ENCODE measurements at places on chromosomes 12 and 14.

DNA sequence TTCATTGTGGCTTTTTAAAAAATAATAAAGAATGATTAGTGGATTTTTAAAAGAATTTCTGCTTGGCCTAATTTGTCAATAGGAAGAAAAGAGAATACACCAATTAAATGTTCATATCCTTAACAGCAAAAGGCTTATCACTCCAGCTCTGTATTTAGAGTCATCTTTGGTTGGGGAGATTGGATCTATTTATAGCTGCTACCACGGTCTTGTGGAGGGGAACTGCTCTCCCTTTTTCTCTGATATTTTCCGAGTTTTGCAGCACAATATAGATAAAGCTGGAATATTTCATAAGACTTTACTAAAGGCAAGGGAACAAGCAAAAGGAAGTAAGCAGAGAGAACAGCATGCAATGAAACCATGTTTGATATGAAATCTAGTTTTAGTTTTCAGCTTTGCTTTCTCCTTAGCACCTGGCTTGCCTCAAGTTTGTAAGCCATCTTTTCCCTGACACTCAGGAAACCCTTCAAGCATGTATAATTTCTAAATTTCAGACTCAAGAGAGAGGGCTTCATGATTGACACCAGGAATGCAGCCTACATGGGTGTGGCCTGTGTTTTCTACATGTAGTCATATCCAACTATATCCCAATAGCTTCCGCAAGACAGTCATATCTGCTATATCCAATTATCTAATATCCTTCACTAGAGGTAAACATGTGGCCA, 35.2 kb downstream of the BRMS1L start:
- DNase-seq, result no peak

GRCh38 chr12:49671031-49671765, 36.0 kb downstream of the FMNL3 start:
- DNase-seq, result no peak

- no peak for DNase-seq
Measured at GRCh38 chr14:81206115-81206514, 14.6 kb downstream of the GTF2A1 start.

GRCh38 chr14:21219120-21219519, 50.1 kb downstream of the HNRNPC start:
- DNase-seq, result no peak

DNA sequence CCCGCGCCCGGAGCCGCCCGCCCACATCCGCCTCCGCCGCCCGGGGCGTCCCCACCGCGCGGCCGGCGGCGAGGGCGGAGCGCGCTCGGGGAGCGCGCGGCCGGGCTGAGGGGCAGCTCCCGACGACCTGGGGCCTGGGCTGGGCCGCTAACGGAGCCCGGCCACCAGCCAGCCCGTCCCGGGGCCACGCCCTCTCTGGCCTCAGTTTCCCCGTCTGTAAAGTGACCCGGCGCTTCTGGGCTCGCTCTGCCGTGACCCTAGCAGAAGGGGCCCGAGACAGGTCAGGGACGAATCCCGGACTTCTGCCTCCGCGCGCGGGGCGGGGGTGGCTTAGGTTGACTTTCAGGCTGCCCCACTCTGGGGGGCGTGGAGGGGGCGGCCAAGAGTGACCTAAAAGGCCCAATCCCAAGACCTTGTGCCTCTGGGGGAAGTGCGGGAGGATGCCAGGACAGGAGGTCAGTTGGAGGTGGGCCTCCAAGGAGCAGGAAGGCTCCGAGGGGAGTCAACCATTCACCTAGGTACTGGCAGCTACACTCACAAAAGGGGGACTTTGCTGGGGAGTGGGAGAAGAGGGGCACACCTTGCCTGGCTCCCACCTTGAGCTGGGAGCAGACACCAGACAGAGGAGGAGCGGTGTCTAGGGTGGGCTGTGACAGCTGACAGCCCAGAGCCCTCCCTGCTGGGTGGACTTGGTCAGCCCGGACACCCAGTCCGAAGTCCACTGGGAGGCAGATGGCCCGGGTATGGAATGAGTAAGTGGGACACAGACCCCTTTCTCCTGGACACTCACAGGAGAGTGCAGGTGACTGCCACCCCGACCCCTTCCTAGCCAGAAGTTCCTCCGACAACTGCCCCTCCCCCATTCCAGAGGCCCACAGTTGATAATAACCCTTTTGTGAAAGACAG, 486 bp upstream of the AKT1 start:
- no peak for DNase-seq

- no peak for DNase-seq
Measured at GRCh38 chr14:55336162-55336561, 64.9 kb downstream of the FBXO34 start.

DNA sequence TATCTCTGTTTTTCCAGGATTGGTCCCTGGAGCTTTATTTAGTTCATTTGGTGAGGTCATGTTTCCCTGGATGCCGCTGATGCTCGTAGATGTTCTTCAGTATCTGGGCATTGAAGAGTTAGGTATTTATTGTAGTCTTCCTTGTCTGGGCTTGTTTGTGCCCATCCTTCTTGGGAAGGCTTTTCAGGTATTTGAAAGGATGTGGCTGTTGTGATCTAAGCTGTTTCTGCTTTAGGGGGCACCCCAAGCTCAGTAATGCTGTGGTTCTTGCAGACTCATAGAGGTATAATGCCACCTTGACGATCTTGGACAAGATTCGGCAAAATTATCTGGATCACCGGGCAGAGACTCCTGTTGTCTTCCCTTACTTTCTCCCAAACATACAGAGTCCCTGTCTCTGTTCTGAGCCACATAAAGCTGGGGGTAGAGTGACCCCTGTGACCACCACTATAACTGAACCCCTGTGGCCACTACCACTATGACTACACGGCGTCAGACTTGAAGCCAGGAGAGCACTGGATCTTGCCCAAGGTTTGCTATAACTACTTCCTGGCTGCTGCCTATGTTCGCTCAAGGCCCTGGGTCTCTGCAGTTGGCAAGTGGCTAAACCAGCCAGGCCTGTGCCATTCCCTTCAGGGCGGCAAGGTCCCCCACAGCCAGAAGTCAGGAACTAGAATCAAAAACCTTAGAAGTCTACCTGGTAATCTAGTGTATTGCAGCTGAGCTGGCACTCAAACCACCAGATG, 40.9 kb downstream of the FGD4 start:
- DNase-seq, result no peak

DNA sequence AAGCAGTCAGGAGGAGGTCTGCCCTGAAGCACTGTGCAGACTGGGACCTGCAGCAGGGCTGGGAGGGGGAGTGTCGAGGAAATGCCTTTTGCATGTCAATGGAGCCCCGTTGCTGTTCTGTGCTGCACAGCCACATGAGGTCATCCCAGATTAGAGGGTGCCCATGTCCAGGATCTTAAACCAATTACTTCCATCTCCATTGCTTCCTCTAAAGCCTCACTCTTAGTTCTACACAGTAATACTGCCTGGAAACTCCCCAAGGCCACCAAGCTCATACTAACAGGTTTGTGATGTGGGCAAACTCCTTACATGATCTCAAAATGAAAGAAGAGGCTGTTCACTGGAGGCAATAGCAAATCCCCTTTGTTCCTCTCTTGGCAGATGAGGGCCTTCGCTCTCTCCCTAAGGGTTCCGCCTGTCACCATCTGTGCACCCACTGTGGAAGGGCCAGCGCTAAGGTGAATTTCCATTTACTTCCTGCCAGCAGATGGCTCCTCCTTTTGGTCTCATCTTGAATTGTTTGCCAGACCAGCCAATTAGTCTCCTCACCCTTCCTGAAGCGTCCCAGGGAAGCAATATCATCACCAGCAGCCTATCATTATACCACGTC, 35.4 kb upstream of the LTA4H start:
- DNase-seq, result no peak

- no peak for DNase-seq
Measured at GRCh38 chr14:68089146-68089731, 269.7 kb downstream of the RAD51B start.

GRCh38 chr14:80356413-80356812, 145.1 kb upstream of the DIO2 start:
- DNase-seq, result no peak

DNA sequence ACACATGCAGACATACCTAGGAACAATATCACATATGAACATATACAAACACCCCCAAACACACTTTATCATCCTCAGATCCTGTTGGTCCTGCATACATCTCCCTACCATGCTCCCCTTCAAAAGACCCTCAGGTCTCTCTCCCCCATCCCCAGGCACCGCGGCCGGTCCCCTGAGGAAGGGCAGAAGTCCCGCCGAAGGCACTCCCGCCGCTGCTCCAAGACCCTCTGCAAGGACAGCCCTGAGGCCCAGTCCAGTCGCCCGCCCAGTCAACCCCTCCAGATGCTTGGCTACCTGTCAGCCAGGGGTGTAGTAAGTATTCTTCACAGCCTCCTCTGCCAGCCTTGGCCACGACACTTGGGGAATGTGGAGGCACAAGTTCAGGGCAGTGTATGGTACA, 48.2 kb upstream of the HSPB8 start:
- DNase-seq, result no peak

- DNase-seq, result no peak
Measured at GRCh38 chr12:31951939-31952338, 7.3 kb upstream of the RESF1 start.

GRCh38 chr14:91891721-91892220, 24.4 kb upstream of the TC2N start:
- DNase-seq, result no peak

DNA sequence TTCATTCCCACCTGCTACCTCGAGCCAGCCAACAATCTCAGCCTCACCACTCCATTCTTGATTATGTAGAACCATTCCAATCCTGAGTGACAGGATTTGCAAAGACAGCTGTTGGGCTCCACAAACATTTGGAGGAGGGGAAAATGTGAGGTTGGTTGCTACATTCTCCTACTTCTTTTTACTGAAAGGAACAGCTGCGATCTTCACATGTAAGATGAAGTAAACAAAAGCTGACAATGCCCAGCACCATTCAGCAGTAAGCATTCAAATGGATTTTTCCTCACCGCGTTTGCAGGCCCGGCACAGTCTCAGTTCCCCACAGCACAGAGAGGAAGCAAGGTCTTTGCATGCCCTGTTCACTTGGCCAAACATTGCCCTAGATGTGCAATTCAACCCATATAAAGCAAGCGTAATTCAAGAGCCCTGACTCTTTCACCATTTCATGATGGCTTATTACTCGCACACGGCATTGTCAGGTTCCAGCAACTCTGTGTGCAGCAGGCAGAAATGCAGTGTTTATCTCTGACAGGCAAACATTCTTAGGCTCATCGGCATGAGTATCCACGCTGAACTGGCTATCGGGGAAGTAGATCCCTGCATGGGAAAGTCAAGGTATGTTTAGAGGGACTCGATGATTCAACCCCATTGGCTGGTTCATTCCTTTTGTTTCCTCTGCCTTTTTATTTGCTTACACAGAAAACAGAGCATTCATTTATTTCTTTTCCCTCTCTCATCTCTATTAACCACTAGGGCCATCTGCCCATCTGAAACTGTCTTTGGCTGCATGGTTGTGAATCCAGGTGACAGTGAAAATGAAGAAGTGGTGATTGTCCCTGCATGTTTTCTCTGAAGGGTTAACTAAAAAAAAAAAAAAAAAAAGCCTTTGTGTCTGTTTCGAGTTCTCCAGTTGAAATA, 236.1 kb upstream of the PLEKHG7 start:
- no peak for DNase-seq

GRCh38 chr12:109994401-109995175, 1.6 kb downstream of the GIT2 start:
- DNase-seq, result no peak

- DNase-seq, result no peak
Measured at GRCh38 chr12:5577211-5577612, 145.3 kb downstream of the NTF3 start.

DNA sequence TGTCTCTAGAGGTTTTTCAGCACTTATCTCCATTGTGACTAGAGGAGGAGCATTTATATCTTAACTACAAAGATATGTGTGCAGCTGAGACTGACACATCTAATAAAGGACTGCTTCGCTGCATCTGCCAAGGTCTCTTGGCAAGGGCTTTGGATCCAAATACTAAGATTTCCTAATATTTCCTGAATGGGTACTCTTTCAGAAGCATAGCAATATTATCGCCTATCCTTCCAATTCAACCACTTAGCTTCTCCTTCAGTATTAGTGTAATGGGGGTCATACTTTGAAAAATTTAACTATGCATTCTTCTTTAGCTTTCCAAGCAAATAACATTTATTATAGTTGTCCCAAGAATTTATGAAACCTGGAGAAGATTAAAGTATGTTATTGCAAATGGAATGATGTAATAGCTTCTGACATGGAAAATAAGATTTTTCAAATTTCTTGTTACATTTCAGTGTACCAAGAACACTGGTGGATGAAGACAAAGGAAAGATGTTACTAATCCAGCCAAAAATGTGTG, 243.0 kb upstream of the PDE3A start:
- no peak for DNase-seq

- DNase-seq, result no peak
Measured at GRCh38 chr14:104138718-104139459, 502 bp downstream of the KIF26A start.

DNA sequence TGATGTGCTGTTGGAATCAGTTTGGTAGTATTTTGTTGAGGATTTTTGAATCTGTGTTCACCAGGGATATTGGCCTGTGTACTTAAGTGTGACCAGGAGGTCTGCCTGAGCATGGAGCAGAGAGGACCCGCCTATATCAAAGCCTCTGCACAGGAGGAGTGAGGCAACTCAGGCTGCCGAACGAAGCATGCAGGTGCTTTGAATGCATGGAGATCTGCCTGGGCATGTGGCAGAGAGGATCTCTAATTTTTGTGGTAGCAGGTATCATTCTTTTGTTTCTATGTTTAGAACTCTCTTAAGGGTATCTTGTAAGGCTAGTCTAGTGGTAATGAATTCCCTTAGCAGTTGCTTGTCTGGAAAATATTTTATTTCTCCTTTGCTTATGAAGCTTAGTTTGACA, 26.9 kb downstream of the RAB3IP start:
- DNase-seq, result no peak

- DNase-seq, result no peak
Measured at GRCh38 chr14:39991041-39991440, 558.8 kb upstream of the FBXO33 start.

GRCh38 chr14:84024231-84024820, 1505.6 kb upstream of the FLRT2 start:
- DNase-seq, result no peak

DNA sequence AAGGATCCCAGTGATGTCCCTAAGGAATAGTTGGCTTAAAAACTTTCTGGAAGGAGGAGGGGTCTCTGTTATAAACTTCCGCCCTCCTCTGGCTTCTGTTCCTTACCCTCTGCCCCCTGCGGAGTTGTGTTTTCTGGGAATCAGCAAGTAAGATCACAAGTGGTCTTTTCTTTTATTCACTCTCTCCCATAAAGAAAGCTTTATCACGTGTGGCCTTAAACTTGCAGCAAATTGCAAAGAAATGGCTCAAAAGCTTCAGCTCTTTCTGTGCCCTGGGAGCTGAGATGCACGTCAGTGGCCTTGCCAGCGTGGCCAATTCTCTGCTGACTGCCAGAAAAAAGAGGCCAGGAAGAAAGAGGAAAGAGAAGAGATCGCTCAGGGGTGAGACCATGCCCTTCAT, at the start of gene SLCO1C1:
Gene SLCO1C1, plus strand, starts transcription at position 101 of the 400 bp plus-strand sequence. CDS start 4,245 bp downstream, outside the sequence.
- DNase-seq, result no peak

GRCh38 chr14:103418481-103418818, 33.2 kb downstream of the MARK3 start:
- no peak for DNase-seq

GRCh38 chr12:119075222-119075787, 94.0 kb downstream of the SRRM4 start:
- no peak for DNase-seq

- no peak for DNase-seq
Measured at GRCh38 chr12:116837097-116837496, 44.1 kb downstream of the HRK start.

Data from glomerular endothelial cell (primary cell).